Islet precursor cell (in vitro differentiated cells): ENCODE measurements at places on chromosomes 2 and 18.

DNA sequence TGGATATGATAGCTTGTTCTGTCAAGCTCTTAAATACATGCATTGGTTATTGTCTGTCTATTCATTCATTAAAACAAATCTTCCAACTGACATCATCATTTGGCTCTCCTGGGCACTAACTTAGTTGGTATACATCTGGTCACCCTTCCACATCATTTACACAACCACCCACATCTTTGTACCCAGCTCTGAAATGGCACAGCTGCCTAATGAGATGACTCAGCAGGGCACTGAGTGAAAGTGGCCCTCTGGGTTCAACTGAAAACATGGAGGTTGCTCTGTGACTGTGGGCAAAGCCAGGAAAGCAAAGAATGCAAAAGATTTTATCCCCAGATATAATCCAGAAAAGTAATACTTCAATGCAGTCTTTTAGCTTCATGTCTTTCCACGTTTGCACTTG is 234.0 kb upstream of the MAP2 start:
- no peak for DNase-seq

GRCh38 chr2:55133467-55134315 is 83.4 kb upstream of the RTN4 start:
- DNase-seq, result no peak

DNA sequence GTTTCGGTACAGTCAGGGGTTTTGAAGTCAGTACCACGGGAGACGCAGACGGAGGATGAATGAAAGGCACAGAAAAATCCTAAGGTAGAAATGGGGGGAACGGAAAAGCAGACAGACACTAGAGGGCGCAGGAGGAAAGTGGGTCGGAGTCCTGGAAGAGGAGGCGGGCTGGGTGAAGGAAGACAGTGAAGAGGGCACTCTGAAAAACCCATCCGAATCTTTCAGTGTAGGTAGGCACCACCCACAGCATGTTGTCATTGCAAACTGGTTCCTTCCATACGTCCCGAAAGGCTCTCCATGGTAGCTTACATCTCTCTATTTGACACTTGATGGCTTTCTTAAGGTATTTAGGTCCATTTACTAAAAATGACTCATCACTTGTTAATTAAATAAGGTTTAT is 18.5 kb upstream of the ZNF236 start:
- peak; percentile 78 for DNase-seq

GRCh38 chr18:63073481-63073880 is 246.1 kb downstream of the BCL2 start:
- DNase-seq, result no peak
